ENCODE measurements at places on chromosomes 2 and 18.
A peak's percentile ranks its signal among the peaks of the same experiment; 100 is the strongest.

DNA sequence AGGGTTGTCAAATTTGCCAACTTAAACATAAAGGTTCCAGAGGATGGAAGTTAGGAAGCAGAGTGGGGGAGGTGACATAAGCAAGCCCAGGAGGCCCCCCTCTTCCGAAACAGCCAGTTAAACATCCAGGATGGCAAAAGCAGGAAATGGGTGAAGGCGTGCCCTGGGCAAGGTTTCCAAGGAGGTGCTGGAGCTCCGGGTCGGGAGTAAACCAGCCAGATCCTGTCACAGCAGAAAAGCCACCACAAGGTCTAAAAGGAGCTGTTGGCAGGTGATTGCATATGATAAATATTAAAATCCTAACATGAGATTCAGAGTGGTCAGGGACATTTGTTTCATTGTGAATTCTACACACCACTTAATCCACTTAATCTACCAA lies 572.2 kb upstream of the SALL3 start:
- no peak for DNase-seq

- no peak for DNase-seq
These were observed 290.5 kb upstream of the REV1 start for GRCh38 chr2:99780276-99780675.

DNA sequence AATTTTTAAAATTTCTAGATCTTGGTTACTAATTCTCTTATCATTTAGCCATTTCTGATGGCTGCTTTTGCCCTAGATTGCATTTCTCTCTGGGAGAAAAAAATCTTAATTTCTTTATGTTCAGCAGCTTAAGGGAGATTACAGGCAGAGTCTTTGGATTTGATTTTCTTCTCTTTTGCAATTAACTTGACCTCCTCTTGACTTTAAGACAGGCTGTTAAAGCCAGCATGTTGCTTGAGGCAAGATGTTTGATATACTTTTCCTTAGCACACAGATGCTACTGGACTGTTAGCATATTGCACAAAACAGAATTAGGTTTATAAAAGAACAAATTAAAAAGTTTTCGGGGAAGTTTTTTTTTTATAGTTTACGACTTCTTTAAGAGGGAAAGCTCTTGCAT lies 50.0 kb downstream of the XRCC5 start:
- DNase-seq: no peak

DNA sequence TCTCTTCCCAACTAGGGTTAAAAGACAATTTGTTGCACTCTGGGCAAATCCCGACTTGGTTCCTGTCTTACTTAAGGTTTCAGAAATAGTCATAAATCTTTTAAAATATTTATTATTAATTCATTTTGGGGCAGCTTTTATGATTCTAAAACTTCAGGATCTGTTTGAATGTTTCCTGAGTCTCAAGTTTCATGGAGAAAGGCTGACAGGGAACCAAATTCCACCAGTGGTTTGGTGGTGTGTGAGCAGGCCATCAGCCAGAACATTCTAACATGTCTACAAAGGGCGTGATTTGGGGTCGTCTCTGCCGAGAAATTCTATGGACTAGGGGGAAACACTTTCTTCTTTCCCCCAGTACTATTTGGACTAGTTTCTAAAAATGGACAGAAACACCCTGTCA lies 366.4 kb downstream of the ZNF521 start:
- DNase-seq: no peak

DNA sequence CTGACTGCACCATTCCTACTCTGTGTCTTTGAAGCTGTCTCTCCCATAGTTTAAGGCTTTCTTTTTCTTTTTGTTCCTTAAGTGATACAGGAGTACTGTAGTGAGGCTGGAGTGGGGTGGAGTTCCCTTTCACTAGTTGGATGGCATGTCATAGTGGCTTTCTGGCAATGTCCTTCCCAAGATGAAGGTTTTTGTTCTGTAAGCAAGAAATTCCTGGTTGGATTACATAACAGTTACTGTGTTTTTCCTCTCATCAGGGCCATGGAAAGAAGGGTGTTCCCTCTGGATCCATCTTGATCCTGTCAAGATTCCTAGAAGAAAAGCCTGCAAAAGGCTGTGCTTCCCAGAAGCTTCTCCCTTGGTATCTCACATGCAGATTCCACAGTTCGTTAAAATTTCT lies 84.2 kb downstream of the ACKR3 start:
- no peak for DNase-seq

DNA sequence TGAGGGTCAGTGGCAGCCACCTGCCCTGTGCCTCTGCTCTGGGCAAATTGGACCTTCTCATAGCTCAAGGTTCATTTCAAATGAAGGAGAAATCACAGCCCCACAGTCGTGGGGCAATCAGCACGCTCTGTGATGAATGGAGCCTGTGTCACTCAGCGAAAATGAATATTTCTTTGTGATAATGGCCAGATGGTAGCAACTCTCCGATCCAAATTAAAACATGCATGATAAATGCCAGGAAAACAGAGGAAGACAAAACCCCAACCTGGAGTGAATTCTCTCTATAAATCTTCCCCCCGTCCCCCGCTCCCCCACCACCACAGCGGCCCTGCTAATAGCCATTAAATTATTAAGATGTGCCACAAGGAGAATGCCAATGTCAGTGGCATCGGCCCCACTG lies 258.4 kb downstream of the CELF4 start:
- DNase-seq: no peak

DNA sequence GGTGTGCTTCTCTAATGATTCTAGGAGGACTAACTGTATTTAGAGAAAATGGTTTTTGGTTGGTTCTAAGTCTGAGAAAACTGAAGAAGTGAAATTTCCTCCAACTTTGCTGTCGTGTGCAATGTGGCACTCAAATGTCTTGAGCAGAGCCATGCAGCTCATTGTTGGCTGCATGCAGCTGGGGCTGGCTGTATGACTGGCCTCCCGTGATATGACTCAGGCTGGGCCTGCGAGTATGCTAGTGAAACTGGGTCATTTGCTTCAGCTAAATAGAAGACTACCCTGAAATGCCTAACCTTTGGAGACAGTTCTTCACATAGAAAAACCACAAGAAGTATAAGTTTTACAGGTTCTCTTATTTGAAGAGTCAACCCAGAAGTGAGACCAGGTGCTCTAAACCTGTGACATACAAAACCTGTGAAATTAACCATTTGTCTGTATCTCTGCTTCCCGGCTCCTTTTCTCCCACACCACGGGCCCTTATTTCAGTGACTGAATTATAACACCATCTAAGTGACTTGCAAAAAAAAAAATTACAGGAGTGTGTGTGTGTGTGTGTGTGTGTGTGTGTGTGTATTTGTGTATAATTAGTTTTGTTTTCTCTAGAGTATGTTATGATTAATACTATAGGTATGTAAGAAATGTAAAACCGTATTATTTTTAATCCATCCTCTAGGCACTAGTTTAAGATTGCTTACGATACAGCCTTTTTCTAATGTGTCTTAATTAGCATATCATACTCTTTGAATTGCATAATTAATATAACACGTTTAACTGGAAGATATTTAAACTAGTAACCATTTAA lies 15.9 kb downstream of the POLI start:
- no peak for DNase-seq

GRCh38 chr2:169767243-169767888 lies 31.3 kb upstream of the SSB start:
- DNase-seq: peak; percentile 48

DNA sequence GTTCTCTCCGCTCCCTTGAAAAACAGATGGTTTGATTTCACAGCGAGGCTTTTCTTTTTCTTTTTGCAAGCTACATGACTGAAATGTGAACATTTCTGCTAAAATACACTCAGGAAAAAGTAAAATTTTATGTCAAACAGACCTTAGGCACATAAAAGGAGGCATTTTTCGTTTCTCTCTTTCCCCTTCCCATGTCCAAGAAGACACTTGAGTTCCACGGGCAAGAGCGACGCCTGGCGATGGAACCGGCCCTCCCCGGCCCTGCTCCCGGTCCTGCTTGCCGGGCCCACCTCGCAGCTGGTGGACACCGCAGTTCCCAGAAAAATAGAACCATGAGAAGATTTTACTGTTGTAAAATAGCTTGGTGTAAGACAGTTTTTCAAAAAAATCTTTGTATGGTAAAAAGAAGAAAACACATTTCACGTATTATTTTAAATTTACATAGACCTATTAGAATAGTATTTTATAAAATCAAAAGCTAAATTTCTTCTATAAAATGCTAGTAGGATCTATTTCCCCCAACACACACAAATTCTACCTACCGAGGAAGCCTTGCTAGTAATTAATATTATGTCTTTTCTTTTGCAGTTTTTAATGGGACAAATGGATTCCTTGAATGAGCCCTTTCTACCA lies 2.3 kb upstream of the ALKAL2 start:
- peak; percentile 33 for DNase-seq

- no peak for DNase-seq
These were observed 173.5 kb downstream of the MREG start for GRCh38 chr2:215839816-215840215.

DNA sequence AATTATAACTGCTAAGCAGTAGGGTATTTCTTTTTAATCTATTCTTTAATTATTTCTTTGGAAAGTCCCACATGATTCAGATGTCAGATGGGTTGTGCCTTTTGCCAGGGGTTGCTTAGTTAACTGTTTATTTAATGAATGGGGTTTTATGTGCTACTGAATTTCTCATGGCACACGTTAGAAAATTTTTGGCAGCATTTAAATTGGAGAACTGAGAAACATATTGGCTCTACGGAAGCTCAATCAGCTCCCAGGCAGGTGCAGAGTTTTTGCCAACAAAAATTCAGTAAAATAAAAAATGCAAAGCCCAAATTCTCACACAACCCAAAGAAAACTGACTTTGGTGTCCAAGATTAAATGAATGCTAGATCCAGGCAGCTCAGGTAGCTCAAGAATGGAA lies 467.2 kb downstream of the NRXN1 start:
- DNase-seq: no peak

- peak; percentile 32 for DNase-seq
These were observed 6.9 kb upstream of the FLACC1 start for GRCh38 chr2:201363857-201364560.

- DNase-seq: no peak
These were observed 38.4 kb downstream of the YPEL5 start for GRCh38 chr2:30185178-30185577.

- no peak for DNase-seq
These were observed 109.5 kb downstream of the RTN4 start for GRCh38 chr2:54940723-54941122.

DNA sequence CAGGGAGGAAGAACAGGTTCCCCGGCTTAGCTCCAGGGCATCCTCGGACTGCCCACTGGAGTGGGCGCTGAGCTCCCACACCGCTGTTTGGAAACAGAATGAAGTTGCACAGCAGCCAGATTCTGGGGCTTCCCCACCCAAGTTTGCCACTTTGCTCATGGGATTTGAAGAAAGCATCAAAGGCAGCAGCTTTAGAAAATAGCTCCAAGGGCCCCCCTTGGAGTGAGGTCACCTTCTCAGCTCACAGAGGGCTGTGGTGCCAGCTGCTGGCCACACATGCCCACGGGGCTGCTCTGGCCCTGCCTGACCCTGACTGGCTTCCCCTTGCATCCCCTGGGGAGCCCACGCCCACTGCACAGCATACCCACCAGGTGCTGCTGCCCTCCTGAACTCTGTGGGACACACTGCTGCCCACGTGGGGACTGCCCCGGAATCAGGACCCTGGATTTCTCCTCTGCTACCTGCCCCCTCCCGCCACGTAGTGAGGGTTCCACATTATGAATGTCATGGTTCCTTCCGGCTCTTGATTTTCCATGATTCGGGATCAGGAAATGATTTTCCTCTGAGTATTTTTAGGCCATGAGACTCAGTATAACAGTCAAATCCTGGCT lies 70.3 kb downstream of the TGOLN2 start:
- no peak for DNase-seq

- DNase-seq: no peak
These were observed 46.4 kb upstream of the AAK1 start for GRCh38 chr2:69689969-69690368.

- no peak for DNase-seq
These were observed 223.5 kb downstream of the HRH4 start for GRCh38 chr18:24683925-24684324.

- no peak for DNase-seq
These were observed 266.5 kb downstream of the PTGR3 start for GRCh38 chr18:74942319-74942910.

DNA sequence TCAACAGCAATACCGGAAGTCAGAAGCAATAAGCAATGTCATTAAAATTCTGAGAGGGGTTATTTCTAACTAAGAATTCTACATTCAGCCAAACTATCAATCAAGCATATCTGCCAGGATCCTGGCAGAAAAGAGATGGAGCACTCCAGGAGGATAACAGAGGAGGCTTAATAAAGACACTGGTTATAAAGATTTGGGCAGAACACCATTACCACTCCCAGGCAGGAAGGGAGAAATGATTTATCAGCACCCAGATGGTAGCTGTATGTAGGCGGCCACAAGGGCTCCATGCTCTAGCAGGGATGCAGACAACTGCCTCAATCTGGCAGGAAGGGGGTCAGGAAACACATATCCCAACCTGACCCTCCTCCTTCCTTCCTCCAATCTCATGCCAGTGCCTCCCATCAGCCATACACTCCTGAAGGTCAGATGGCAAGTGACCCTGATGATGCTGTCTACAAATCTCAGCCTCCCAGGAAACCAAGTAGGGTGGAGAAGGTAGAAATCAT lies 20.5 kb upstream of the TNFAIP6 start:
- DNase-seq: no peak

DNA sequence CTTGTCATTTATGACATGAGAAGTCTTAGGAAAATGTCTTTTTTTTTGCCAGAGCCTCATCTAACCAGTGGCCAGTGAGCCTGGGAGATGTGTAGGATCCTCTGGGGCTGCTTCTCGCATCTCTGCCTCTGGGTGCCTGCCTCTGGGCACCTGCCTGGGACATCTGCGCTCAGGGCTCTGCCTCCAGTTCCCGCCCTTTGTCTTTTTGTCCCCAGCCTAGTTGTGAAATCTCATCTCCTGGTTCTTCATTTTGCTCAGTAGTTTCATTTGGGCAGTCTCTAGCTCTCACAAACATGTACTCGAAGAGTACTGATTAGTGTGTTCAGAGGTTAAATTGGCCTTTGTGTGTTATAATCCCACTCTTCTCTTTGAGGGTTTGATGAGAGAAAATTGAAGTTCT lies 92.0 kb downstream of the LTBP1 start:
- no peak for DNase-seq

GRCh38 chr2:218378053-218378452 lies 4.0 kb upstream of the SLC11A1 start:
- peak; percentile 60 for DNase-seq

- DNase-seq: no peak
These were observed 48.1 kb downstream of the CYTIP start for GRCh38 chr2:157395811-157396210.

DNA sequence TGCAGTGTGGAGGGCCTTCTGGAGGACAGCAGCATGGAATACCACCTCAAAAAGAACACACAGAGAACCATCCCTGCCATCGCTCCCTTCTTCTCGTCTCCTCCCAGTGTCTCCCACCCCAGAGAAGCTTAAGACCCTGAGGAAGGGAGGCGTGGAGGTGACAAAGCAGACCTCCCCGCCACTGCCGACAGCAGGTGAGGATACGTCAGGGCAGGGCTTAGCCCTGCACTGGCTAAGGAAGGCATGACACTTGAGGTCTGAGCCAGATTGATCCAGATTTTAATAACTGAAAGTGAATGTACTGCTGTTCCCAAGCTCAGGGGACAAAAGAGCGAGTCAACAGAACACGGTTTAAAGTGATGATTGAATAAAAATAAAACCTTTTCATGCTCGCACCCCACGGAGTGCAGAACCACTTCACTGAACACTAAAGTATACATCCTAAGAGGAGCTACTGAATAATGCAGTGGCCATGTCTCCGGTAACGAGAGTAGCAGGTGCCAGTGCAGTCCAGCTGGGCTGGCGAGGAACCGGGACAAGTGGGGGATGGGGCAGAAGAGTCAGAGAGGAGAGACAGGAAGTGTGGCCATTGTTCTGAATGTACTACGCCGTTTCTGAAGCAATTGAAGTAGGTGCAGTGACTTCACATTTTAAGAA lies 391.0 kb downstream of the CDH2 start:
- no peak for DNase-seq

All from CD4-positive, alpha-beta T cell treated with Interferon gamma for 1 hour (primary cell).